ENCODE measurements at places on chromosomes 16 and 17.
A peak's percentile ranks its signal among the peaks of the same experiment; 100 is the strongest.

DNA sequence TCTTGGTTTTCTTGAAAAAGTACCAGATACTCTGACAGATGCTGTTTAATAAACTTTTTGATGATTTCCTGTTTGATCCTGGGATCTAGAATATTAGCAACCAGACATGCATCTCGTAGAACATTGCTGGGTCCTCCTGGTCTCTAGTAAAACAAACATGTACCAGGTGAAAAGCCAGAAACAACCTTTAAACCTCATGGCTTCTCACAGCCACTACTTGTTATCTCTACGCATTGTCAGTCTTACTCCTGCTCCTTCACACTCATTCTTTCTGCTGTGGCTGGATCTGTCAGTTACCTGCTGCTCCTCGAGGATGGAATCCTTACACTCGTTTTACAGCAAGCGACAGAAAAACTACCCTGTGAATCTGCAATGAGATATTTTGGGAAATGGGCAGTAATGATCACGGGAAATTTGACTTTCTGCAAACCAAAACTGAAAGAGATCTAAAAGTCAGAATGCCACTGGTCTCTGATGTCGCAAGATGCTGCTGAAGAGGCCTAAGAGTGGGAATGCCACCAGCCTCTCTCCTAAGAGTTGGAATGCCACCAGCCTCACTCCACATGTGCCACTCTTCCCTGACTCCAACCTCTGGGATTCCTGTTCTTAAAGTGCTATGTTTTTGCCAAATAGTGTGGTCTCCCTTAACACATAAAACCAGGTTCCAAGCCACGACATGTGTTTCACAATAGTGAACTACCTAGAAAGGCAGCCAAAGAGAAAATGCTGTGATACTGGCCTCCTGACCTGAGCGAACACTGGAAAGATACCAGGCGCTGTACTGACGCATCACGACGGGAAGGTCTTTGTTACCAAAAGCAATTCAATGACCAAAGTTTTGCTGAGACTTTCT lies 86.3 kb downstream of the VPS53 start:
- peak; percentile 68 for DNase-seq

DNA sequence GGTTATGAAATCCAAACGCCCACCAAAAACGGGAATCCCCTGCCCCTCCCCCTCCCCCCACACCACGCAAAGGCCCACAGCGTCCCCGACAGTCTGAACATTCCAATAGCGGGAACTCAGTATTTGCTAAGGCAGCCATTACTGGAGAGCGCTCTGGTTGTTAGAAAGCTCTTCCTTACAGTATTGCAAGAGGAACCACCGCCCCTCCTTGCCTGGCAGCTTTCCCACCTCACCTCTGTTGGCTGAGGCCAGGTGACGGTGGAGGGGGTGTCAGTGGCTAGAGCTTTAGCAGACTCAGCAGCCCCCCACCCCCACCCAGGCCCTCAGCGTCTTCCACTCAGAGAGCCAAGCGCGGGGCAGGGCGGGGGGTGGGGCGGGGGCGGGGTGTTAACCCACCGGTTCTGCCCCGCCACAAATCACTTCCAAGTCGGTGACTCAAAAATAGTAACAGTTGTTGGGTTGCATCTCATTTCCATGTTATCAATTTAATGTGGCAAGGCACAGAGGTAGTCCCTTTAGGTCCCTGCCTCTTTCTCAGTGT lies 2.2 kb upstream of the PLEKHH3 start:
- peak; percentile 35 for DNase-seq

- DNase-seq = peak; percentile 50
Measured at GRCh38 chr16:53822936-53823529, 119.1 kb downstream of the FTO start.

- no peak for DNase-seq
Measured at GRCh38 chr17:2386400-2387085, 14.3 kb downstream of the MNT start.

DNA sequence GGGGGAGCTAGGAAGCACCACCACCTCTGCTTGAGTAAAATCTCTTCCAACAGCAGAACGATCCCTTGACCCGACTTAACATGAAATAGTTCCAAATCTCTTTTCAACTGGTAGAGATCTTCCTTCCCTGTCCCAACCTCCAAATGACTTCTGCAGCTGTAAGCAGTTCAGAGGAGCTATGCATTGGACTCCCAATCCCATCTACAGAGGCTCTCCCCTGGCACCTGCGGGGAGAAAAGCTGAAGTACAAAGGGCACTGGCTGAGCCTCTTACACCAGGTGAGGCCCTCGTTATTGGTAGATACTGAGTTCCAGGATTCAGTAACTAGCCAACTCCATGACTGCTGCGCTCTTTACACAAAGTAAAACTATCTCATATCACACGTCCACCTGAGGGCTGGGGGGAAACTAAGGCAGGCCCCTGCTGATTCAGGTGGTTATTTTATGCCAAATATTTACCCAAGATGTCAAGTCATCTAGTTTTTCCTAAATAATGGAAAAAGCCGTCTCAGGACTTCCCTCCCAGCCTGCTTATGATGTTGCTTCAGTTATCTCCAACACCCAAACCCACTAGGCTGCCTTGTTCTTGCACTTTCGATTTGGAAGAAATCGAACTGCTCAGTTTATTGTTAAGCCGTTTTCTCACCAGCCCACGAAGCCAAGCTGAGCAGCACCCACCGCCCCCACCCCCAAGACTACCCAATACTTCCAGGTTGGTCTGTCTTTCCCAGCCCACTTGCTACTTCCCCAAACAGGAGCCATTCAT lies 3.2 kb downstream of the ACTG1 start:
- DNase-seq = no peak

GRCh38 chr16:84919269-84919668 lies 92.1 kb downstream of the ZDHHC7 start:
- peak; percentile 19 for DNase-seq

DNA sequence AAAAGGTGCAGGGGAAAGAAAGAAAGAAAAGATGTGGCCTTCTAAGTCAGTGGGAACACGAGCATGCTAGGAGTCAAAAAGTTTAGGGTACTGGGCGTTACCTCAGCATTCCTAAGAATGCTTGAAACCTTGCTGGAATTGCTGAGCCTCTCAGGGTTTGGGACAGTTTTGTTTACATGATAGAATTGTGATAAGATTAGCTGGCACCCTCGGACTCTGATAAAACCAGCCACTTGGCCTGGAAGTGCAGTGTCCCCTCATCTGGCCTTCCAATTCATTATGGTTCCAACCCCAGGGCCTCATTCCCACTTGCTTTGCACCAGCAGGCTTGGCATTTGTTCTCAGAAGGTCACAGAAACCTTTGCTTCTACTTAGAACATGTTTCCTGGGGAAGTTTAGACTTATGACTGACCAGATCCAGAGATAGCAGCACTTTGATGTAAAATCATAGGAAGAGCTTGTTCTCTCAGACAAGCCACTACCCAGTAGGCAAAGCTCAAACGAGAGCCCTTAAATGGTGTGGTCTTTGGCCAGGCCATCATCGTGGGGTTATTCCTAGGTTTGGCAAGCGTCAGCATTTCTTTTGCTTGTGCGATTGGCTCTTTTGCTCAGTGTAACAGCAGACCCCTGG lies 8.0 kb downstream of the SGF29 start:
- no peak for DNase-seq

DNA sequence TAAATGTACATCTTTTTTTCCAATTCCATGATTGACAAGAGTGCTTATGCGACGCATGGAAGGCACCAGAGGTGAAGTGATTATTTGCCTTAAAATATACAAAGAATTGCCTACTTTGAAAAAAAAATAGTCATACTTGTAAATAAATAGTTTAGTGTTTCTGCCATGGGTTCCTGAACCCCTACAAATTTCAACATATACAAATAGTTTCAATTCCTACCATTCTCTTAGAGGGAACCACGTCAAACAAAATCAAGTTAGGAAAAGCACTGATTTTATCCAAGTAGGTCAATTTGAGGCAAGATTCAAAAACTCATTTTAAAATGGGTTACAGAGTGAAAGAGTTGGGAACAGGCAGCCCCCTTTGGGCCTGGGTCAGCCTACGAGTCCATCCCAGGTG lies 11.7 kb downstream of the CMTM3 start:
- DNase-seq = peak; percentile 48

DNA sequence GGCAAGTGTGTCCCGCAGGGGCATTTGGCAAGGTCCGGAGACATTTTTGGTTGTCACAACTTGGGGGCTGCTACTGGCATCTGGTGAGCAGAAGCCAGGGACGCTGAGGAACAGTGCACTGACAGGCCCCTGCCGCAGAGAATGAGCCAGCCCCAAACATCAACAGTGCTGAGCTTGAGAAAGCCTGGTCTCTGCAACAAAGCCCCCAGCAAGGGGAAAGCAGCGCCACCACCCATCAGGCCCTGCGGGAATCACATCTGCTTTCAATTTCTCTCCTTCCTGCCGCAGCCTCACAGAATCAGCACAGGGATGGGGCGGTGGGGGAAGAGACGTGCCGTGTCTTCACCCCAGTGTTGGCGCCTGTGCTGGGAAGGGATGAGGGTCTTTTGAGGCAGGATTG lies 14.8 kb upstream of the PRPSAP1 start:
- DNase-seq = peak; percentile 62

- no peak for DNase-seq
Measured at GRCh38 chr16:84396537-84397008, 28.2 kb downstream of the ATP2C2 start.

DNA sequence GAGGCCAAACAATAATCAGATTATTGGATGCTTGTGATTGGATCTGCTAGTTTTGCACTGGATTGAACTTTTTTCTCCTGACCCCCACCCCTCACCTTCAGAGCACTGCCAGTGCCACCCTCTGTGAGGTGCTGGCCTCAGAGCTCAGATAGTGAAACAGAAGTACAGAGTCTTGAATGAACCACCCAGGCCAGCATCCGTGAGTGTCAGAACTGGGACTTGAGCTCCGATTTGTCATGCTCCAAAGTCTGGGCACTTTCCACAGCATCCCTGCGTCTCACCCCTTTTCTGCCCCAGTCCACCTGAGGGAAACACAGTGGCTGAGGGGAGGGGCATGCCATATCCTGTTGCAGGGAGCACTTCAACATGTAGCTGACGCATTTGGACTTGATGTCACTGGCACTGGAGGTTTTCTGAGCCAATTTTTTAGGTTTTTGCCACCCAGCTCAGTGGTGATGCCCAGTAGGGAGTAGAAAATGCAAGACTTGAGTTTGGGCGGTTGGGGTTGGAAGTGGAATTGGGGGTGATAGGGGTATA lies 47.3 kb downstream of the SMPD3 start:
- DNase-seq = no peak

DNA sequence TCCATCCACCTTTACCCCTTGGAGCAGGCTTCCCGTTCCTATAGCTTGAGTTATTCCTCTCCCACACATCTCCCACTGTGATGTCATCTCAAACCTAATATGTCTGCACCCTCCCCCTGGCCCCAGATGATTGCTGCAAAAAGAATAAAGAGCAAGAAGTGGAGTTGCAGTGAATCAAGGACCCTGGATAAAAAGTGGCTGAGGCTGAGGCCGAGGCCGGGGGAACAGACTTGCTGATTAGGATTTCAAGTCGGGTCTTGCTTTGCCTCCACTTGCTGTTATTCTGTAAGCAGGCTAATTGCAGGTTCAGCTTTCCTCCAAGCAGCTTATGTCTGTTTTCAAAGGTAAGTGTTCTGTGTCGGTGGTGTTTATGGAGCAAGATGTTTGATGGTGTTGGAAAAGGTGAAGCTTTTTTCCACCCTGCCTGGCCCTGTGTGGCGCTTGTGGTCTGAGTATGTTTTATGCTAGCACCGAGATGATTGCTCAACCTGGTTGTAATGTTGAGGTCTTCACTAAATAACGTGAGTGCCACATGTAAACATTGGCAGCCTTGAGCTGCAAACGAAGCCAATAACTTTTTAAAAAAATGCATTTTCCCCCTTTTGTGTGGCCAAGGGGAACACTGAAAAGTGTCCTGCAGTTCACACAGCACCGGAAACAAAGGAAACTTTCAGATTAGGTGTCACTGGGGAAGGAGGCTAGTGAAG lies 15.4 kb downstream of the HS3ST3B1 start:
- DNase-seq = peak; percentile 72

GRCh38 chr17:10117581-10118001 lies 80.8 kb downstream of the GAS7 start:
- DNase-seq = no peak

- no peak for DNase-seq
Measured at GRCh38 chr16:1991588-1991947, 1.8 kb downstream of the SYNGR3 start.

DNA sequence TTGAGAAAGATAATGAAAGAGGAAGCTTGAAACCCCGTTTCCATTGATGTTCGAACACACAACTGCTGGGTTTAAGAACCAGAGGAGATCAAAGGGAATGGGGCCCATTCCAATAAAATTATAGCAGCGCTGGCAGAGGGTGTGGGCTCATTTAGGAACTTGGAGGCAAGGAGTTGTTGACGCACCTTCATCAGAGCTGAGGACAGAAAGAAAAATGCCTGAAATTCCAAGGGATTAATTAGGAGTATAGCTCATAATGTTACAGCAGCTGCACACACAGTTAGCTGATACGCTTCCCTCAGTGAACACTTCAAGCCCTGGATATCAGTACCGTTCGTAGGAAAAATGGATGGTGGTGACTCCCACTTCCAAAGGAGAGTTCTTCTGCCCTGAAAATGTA lies 127.2 kb downstream of the AXIN2 start:
- peak; percentile 20 for DNase-seq

- DNase-seq = no peak
Measured at GRCh38 chr17:58870747-58871146, 115.1 kb downstream of the PPM1E start.

GRCh38 chr16:9934723-9935508 lies 247.3 kb downstream of the GRIN2A start:
- DNase-seq = no peak

DNA sequence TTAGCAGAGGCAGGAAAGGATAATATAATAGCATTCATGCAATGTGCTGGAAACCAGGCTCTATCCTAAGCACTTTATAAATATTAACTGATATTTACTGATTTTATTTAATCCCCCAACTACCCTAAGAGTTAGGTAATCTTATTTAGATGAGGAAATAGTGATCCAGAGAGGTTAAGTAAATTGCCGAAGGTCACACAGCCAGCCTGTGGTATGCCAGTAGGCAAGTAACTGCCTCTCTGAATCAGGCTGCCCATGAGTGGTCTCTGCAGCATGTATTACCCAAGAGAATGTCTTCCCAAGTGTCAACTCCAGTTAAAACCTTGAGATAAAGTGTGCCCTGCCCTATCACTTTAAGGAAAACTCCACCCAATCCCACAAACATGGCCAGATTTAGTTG lies 25.3 kb upstream of the LYRM9 start:
- DNase-seq = no peak

- DNase-seq = peak; percentile 70
Measured at GRCh38 chr17:7835814-7836595, 2.0 kb downstream of the KDM6B start.

DNA sequence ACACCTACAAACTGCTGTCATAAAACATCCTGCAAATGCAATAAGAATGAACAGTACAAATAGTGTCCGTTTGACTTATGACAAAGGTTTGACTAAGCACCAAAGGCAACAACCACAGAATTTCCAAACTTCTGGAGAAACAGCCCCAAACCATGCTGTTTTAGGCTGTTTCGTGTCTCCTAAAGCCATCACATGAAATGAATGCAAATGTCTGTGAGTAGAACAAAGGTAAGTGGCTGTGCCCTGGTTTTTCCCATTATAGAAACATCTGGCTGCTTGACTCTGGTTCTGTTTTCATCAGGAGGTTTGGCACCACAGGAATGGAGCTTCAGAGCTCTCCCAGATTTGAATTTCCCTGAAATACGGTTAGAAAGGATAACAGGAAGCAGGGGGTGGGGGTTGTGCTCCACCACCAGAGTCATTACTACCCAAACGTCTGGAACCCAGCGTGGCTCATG lies 4.6 kb upstream of the EMP2 start:
- DNase-seq = peak; percentile 94

Data from AG10803 (cell line).